Stimulated activated CD8-positive, alpha-beta memory T cell treated with anti-CD3 and anti-CD28 coated beads, Interleukin-4, amount 100 ng/mL, for 1 hour (primary cell): ENCODE measurements at places on chromosomes 7 and 10.

GRCh38 chr7:1914321-1914720 is 244.2 kb downstream of the ELFN1 start:
- no peak for DNase-seq

- DNase-seq: no peak
Measured at GRCh38 chr7:3884543-3884942, 583.5 kb downstream of the SDK1 start.

- DNase-seq: no peak
Measured at GRCh38 chr10:93222211-93222754, 148.6 kb downstream of the CYP26A1 start.

GRCh38 chr10:58241346-58241745 is 26.3 kb downstream of the IPMK start:
- DNase-seq: no peak

- DNase-seq: no peak
Measured at GRCh38 chr7:157016024-157016351, 5.5 kb upstream of the MNX1 start.

DNA sequence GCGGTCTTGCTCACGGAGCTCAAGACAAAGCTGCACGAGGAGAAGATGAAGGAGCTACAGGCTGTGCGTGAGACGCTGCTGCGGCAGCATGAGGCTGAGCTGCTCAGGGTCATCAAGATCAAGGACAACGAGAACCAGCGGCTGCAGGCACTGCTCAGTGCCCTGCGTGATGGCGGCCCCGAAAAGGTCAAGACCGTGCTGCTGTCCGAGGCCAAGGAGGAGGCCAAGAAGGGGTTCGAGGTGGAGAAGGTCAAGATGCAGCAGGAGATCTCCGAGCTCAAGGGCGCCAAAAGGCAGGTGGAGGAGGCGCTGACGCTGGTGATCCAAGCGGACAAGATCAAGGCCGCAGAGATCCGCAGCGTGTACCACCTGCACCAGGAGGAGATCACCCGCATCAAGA is 51.4 kb downstream of the JAKMIP3 start:
- no peak for DNase-seq

GRCh38 chr7:38283809-38284208 is 10.4 kb upstream of the TARP start:
- no peak for DNase-seq

DNA sequence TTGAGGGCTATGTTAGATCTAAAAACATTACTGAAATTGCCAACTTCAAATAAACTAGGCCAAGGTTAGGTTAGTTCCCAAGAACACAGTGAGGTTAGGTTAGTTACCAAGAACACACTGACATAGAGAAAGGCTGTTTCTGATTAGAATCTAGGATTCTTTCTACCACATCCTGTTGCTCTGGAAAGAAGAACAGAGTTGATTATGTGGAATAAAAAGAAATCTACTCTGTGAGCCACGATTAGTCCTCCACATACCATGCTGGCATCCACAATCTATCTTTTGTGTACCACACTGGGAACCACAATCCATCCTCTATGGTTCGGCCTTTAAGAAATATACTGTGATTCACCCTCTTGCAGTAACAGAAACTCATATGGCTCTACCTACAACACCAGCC is 91.4 kb downstream of the LRRTM3 start:
- no peak for DNase-seq

DNA sequence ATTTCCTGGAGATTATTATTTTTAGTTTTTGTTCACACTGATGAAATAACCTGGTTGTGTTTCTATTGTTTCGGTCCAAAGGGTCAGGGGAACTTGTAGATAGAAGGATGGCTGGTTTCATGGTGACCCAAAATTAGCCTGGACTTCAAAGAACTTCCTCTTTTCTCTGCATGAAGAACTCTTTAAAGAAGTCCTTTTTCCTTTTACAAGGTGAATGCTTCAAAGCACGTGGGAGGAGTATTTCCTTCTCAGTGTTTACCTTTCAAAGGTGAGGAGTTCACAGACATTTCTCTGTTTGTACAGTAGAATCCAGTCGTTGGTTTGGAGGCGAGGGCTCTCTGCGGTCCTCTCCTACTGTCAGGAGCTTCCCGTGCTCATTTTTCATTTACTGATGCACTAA is 561.7 kb downstream of the GATA3 start:
- no peak for DNase-seq

GRCh38 chr10:36265741-36266140 is 623.6 kb upstream of the FZD8 start:
- no peak for DNase-seq

DNA sequence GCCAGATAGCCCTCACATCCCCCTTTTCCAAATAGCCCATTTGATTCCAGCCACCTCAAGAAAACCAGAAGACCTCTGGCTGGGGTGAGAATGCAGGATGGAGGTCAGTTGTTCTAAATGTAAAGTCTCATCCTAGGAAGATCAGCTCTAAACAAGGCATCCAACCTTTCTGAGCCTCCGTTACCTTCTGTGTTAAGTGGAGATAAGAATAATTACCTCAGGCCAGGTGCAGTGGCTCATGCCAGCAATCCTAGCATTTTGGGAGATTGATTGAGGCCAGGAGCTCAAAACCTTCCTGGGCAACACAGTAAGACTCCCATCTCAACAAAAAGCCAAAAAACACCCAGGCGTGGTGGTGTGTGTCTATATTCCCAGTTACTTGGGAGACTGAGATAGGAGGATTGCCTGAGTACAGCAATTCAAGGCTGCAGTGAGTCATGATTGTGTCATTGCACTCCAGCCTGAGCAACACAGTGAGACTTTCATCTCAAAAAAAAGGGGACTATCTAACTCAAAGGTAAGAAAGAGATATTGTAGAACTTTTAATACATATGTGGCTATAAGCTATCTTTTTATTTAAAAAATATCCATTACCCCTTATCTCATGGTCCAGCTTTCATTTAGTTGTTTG is 43.5 kb downstream of the PRTFDC1 start:
- DNase-seq: no peak

- no peak for DNase-seq
Measured at GRCh38 chr10:60400366-60400765, 10.7 kb upstream of the ANK3 start.

GRCh38 chr10:6755781-6756460 is 175.8 kb upstream of the PRKCQ start:
- DNase-seq: no peak

- DNase-seq: no peak
Measured at GRCh38 chr10:22183771-22184461, 33.9 kb downstream of the EBLN1 start.

DNA sequence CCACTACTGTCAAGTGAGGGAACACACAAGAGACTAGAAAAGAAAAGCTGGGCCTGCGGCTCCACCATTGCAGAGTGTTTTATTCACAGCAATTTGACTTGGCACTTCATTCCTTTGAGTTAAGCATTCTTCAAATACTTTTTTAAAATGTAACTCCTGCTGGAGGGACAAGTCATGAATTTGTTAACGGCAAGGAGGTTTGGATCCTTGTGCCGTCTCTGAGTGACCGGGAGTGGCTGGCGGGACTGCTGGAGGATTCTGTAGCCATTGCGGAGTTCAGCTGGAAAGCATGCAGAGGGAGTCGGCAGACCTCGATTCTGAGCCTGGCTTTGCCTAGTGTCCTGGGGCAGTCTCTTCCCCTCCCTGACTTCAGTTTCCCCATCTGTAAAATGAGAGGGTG is 9.8 kb downstream of the HSPA12A start:
- DNase-seq: no peak

DNA sequence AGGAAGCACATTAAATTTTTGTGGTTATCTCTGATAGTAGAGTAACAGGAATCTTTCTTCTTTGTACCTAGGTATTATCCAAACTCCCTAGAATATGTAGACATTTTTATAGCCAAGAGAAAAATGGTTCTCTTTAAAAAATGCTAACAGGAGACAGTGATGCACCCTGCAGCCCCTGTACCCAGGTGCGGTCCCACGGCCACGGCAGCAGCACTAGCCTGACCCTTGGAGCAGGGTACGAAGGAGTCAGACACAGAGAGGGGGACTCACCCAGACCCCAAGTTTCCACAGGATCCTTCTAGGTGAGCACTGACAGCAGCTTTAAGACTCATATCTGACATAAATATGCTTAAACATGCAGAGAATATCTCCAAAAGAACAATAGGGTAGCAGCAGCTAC is 60.4 kb downstream of the NUDCD3 start:
- DNase-seq: no peak

DNA sequence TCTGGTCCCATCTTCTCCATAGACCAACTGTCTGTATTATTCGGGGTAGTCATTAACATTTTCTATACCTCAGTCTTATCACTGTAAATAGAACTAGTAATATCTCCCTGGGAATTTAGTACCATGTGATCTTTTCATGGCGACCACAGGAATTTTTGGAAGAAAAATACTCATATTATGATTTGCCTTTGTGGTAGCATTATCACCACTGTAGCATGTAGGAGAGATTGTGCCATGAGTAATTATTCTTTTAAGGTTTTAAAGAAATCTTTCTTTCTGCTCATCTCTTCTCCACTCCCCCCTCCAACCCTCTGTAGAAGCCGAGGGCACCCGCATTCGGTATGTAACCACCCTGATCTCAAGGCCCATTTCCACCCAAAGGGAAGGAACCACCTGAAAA is 25.0 kb downstream of the ZNF365 start:
- no peak for DNase-seq

DNA sequence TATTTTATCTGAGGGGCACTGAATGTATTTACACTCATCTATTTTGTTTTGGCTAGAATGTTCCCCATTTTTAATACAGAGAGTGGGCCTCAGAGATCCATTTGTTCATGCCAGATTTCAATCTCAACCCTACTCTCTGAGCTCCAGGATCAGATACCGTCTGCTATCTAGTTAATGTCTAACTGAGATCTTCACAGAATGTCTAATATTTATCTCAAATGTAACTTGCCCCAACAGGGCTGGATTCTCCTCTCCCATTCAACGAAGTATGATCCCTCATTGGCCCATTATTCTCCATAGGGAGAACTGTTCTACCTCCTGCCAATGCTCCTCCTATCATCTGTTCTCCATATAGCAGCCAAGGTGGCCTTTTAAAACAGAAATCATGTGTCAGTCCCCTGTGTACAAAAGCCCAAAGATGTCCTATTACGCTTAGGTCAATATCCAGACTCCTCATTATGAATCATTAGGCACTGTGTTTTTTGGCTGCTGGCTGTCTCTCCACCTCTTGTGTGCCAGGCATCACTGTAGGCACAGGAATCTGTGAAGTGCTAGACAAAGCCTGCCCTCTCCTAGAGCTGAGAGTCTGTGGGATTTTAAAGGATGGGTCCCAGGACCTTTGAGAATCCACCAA is 169.3 kb upstream of the AGK start:
- DNase-seq: no peak

- no peak for DNase-seq
Measured at GRCh38 chr10:124459395-124459794, 2.2 kb upstream of the LHPP start.

DNA sequence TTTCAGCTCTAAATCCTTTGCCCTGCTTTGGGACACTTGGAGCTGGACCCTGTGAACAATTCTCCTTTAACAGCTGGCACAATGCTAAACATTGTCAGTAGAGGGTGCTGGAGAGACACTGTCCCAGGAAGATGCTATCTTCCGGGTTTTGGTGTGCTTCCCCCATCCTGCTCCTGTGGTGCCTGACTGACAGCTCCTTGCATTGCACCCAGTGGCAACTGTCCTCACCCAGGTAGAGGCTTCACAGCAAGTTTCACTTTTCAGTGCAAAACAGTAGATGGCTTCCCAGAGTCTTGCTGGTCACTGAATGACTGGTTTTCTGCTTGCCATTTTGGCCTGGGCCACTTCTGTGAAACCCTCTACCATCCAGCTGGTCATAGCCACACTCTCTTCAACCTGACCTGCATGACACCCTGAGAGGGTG is 77.3 kb downstream of the CDC14C start:
- DNase-seq: no peak

- no peak for DNase-seq
Measured at GRCh38 chr10:1216574-1217236, 160.5 kb downstream of the WDR37 start.

DNA sequence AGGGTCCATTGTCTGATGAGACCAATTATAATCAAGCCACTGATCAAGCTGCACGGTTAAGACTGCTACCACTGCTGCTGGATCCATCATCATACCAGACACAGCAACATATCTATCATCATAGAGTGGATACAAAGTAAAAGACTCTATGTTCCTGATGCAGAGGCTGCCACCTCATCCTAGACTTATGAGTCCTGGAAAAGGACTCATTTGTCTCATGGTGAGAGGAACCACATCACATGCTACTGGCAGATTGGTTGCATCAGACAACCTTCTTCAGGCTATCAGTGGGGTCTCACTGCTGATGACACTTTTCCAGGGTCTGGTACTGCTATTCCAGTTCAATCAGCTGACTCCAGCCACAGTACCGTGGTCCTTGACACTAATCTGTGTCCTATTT is 79.0 kb downstream of the ABI1 start:
- DNase-seq: no peak

DNA sequence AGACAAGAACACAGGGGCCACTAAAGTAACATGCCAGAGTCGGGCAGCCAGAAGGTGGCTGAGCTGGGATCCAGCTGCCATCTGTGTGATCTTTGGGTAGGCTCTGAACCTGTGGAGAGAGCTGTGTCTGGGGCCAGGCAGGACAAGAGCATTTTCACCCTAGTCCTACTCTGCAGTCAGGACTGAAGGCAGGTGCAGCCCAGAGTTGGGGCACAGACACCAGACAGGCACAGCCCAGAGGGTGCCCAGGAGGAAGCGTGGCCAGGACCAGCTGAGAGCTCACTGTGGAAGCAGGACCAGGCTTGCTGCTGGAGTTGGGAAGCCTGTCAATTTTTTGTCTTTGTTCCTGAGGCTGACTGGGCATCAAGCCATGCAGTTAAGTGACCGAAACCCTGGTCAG is 113.6 kb downstream of the ADCY1 start:
- no peak for DNase-seq
